Uterus (tissue), 4 donors: ENCODE measurements at places on chromosomes 16 and 17.
A peak's percentile ranks its signal among the peaks of the same experiment; 100 is the strongest.

GRCh38 chr17:79990051-79990592, 45.5 kb downstream of the TBC1D16 start:
- no peak for DNase-seq

DNA sequence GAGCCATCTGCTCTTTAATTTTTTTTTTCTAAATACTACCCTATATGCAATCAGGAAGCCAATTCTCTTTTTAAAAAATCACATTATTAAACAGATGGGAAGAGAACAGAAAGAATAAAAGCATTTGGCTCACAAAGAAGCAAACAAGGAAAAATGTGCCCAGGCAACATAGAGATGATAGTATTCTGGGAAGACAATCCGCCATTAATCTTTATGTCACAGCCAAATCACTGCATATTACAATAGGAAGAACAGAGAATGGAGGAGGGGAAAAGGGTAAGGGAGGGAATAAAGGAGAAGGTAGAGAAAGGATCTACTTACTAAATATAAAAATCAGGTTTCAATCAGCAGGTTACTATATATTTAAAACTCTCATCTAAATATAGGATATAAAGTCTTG, 34.3 kb downstream of the STAT5B start:
- DNase-seq, result no peak

- DNase-seq, result peak; percentile 78
Observed at GRCh38 chr17:43720311-43721060, 38.1 kb downstream of the SOST start.

- no peak for DNase-seq
Observed at GRCh38 chr16:57049678-57050077, 42.7 kb upstream of the CPNE2 start.

DNA sequence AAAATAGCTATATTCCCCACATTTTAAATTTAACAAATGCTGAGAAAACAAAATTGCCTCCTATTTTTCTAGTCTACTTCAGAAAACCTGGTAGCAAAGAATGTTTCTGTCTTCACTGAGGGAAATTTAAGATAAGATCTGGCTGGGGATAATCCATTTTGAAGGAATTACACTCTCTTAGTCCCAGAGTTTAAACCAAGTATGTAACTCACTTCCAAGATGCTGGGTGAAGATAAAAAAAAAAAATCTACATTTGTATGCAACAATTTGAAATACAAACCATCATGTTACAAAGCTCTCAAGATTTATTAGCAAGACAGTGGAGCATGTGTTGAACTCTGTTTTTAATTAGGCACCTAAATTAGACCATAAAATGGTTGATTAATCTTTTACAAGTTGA, 5.7 kb downstream of the HS3ST3B1 start:
- no peak for DNase-seq

DNA sequence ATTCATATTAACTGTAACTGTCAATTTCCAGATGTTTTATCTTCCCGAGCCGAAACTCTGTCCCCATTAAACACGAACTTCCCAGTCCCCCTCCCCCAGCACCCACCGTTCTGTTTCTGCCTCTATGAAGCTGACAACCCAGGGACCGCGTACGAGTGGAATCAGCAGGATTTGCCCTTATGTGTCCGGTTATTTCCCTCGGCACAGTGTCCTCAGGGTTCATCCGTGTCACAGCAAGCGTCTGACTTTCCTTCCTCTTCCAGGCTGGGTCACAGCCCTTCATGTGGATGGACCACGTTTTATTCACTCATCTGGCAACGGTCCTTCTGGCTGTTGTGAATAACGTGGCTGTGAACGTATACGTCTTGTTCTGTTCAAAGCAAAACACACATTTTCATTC, 31.3 kb downstream of the METRNL start:
- no peak for DNase-seq

DNA sequence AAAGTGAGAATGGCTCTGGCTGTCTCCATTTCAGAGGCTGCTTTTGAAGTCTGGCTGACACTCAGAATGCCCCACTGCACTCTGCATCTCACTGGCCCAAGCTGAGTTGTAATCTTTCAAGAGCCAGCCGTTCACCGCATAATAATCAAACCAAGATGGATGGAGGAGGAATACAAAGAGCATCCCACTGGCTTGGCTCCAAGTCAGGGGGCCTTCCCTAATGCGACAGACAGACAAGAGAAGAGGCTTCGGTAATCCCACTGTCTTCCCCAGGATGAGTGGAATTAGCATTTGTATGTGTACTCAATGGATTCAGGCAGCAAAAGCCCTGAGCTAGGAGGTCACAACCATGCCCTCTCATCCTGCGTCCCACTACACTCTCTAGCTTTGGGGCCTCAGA, 68.0 kb downstream of the CBLN1 start:
- DNase-seq, result no peak

- DNase-seq, result no peak
Observed at GRCh38 chr16:2150418-2151187, 2.2 kb downstream of the RAB26 start.

GRCh38 chr17:77237232-77238008, 96.7 kb downstream of the SEC14L1 start:
- DNase-seq, result no peak

- no peak for DNase-seq
Observed at GRCh38 chr16:69794486-69794885, 32.4 kb downstream of the WWP2 start.

GRCh38 chr16:88599092-88599733, 29.0 kb downstream of the ZC3H18 start:
- DNase-seq, result peak; percentile 71

GRCh38 chr16:84131117-84131516, 13.9 kb downstream of the HSDL1 start:
- DNase-seq, result no peak

DNA sequence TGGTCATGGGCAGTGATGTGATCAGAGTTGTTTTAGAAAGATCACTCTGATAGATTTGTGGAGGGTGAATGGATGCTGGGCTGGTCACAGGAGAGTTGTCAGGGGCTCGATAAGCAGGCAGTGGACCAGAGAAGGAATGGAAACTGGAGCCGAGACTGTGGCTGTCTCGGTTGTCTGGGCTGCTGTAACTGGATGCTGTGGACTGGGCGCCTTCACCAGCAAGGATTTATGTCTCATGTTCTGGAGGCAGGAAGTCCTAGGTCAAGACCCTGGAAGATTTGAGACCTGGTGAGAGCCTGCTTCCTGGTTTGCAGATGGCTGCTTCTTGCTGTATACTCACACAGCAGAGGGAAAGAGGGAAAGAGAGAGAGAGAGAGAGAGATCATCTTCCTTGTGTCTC, 203.6 kb downstream of the HS3ST4 start:
- DNase-seq, result no peak

DNA sequence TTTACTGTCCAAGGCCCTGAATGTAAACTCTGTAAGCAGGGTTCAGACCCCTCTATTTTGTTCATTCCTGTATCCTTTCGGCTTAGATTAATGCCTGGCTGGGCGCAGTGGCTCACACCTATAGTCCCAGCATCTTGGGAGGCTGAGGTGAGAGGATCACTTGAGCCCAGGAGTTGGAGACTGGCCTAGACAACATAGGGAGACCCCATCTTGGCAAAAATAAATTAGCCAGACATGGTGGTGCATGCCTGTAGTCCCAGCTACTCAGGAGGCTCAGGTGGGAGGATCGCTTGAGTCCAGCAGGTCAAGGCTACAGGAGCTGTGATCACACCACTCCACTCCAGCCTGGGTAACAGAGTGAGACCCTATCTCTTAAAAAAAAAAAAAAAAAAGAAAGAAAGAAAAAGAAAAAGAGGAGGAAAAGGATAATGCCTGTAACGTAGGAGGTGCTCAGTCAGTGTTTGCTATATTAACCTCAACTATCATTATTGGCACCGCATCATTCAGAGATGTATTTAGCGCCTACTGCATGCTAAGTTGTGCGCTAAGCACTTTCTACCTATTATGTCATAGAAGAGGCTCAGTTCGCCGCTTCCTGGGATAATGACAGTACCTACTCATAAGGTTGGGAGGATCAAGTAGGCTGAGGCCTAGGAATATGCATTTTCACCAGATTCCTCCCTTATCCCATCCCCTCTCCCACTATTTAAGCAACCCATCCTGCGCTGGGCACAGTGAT, 5.0 kb downstream of the SOCS1 start:
- DNase-seq, result no peak

GRCh38 chr17:72386619-72387237, 265.9 kb downstream of the SOX9 start:
- DNase-seq, result no peak

DNA sequence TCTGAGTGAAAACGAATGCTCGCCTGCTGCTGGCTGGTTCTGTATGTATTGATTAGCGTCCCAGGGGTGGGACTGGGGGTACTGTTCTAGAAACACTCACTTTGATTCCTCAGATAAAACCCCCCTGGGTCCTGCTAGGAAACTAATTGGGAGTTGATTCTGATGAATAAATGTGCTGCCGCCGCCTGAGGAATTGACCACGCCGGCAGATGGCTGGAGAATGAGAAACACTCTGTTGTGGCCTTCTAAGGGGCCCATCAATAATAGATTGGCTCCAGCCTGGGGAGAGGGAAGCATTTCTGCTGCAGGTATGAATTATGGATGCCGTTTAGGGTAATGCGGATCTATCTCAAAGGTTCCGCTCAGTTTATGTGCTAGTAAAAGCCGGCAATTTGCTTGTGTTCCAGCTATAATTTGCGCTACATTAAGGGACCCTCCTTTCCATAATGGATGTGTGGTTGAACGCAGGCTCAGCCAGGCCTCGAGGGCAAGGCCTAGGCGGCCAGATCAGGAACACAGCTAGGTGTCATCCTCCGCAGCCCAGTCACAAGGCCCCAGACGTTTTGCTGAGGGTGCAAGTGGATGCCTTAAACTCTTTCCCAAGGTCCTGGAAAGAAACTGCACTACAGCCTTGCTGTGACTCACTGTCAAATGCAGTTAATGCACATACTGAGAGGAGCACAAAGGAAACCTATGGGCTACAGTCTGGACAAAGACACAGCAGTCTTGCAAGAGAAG, 132.2 kb upstream of the HS3ST2 start:
- no peak for DNase-seq

DNA sequence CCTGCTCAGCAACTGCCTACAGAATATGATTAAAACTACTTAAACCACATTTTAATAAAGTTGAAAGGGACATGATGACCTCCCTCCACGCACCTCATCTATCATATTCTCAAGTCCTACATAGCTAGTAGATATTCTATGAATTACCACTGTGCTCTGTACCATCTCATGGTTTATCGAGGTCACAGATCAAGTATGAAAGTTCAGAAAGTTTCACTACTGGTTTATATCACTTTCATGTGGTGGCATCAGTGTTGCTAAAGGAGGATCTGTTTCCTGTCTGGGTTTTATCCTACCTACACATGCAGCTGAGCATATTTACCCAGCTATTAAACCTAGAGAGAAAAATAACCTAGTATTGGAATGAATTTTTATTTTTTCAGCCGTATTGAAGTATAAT, 214.9 kb upstream of the MON1B start:
- DNase-seq, result no peak

- DNase-seq, result no peak
Observed at GRCh38 chr17:39596543-39597267, 11.0 kb downstream of the NEUROD2 start.

GRCh38 chr16:66408163-66409048, 18.7 kb upstream of the BEAN1 start:
- no peak for DNase-seq

- no peak for DNase-seq
Observed at GRCh38 chr17:67867591-67867990, 42.3 kb downstream of the BPTF start.

DNA sequence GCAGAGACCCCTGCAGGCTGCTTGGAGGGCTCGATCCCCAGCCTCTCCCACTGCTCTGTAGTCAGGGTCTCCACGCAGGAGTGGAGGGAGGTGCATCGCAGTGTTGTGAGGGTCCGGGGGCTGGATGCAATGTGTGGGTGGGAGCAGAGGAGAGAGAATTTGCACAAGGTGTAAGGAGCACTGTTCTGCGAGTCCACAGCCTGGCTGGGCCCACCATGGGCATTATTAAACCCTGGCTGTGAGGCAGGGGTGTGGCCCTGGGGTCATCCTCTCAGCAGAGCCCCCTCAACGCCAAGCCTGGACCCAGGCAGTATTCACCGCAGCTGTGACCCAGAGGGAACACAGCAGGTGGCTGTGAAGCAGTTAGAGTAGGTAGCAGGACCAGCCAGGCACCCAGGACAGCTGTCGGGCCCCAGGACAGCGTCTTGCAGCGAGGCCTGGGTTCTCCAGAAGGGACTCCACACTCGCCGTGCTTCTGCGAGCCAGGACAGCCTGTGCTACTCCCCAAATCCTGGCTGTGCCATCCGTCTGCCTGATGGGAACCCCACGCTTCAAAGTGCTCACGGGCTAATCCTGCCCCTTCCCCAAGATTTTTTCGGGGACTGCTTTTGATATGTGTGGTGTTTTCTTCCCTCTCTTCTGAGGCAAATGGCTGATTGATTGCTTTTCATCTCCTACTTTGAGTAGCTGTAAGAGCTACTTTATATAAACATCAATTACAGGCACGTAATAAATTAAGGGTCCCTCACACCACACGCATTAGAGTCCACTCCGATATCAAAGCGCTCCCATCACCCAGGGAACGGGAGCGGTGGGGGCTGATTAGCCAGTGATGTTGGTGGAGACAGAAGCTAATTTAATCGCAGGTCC, 100.9 kb upstream of the GSE1 start:
- no peak for DNase-seq

DNA sequence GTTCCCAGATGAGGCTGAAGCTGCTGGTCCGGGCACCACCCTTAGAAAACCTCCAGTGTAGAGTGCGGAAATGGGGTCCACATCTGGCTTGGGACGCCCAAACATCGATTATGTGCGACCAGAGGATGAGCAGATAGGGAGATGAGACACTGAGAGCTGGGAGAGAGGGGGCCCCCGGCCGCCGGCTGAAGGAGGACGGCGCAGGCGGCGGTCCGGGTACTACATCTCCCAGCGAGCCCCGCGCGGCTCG, 182 bp upstream of the SPECC1 start:
- no peak for DNase-seq

GRCh38 chr16:13645601-13646245, 274.2 kb upstream of the ERCC4 start:
- no peak for DNase-seq

GRCh38 chr17:41579484-41580243, 7.0 kb downstream of the KRT14 start:
- DNase-seq, result peak; percentile 51
